ENCODE measurements at places on chromosomes 5 and 9.

GRCh38 chr5:168234133-168234532, 57.3 kb upstream of the WWC1 start:
- no peak for DNase-seq

- DNase-seq = no peak
These were observed 382.2 kb upstream of the TLE4 start for GRCh38 chr9:79189511-79189924.

GRCh38 chr9:1871626-1872419, 143.3 kb upstream of the SMARCA2 start:
- DNase-seq = peak; percentile 47

- no peak for DNase-seq
These were observed 512 bp downstream of the PLK2 start for GRCh38 chr5:58459146-58460001.

DNA sequence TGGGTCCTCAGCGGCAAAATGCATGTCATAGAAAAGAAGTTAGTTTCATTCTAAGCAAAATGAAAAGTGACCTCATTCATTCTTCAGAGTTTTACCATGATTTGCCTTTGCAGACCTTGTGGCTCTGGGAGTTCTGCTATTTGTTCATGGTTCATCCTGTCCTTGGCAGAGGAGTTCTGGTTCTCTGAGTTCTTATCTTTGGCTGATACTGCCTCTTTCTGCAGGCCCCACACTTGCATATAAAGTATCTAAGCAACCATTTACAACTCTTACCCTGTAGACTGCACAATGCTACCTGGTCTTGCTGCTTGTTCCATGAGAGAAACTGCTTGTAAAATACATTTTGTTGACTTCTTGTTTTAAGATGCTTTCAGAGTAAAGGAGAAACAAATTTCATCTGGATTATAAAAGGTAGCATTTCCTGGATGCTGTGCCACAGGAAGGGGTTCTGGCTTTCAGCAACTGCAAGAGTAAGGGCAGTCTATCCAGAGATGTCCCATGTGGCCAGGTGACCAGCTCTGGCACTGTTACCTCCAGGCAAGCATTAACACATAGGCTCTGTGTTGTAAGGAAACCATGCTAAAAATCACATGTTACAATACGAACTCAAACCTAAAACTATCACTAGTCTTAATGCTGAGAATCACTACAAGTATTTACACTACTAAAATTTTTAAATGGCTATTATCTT, 513.2 kb downstream of the SPOCK1 start:
- no peak for DNase-seq

DNA sequence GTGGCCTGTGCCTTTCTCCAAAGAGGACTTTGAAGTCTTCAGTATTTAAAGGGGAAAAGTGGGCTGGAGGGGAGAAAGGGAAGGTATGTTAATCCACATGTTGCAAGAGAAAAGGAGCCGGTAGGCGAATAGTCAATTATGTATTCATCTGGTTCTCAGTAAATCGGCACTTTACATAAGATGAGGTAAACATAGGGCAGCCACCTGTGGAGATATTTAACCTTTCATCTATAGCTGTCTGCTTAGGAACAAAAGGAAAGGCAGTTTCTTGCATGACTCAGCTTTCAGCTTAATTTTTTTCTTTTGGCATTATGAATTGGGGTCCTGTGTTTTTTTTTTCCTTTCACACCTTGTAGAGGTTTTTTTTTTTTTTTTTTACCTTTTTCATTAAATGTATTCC, 42.2 kb downstream of the FGD3 start:
- no peak for DNase-seq

DNA sequence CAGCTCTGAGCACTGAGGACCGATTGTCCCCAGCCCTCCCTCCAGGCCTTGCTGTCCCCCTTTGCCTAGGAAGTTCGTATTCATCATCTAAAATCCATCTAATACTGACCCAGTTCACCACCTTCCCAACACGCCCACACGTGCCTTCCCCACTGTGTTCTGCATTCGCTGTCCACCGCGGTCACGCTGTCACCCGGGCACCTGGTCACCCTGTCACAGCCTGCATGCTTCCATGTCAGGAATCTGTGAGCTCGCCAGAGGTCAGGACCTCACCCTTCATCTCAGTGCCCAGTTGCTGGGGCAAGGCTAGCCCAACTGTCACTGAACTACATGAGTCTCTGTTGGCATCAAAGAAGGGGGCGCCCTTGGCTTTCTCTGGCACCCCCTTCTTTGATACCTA, 82.9 kb upstream of the RUFY1 start:
- DNase-seq = no peak

DNA sequence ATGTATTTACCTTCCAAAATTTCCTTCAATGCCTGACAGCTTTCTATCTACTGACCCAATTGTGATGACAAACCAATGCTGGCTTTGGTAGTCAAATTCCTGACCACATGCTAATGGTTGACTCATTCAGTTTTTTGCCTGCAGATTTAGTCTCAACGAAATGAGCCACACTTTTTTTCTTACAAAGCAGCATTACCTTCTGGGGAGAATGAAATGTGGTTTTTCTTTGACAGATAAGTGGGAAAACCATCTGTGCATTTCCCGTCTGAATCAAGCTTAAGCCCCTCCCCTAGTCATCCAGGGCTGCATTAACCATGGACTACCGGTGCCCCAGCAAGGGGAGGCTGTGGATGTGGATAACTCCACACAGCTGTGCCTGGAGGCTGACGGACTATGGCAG, 99.6 kb upstream of the TAF11L2 start:
- DNase-seq = no peak

Data from T47D (cell line).